ENCODE measurements at places on chromosomes 11 and 22.
A peak's percentile ranks its signal among the peaks of the same experiment; 100 is the strongest.

GRCh38 chr11:68014157-68014946, 4.2 kb downstream of the ALDH3B1 start:
- peak; percentile 98 for DNase-seq

GRCh38 chr22:35065796-35066218, at the start of gene ISX:
Gene ISX (plus strand): TSS chr22:35066158. CDS start chr22:35067088, 930 bp downstream.
- DNase-seq, result no peak

DNA sequence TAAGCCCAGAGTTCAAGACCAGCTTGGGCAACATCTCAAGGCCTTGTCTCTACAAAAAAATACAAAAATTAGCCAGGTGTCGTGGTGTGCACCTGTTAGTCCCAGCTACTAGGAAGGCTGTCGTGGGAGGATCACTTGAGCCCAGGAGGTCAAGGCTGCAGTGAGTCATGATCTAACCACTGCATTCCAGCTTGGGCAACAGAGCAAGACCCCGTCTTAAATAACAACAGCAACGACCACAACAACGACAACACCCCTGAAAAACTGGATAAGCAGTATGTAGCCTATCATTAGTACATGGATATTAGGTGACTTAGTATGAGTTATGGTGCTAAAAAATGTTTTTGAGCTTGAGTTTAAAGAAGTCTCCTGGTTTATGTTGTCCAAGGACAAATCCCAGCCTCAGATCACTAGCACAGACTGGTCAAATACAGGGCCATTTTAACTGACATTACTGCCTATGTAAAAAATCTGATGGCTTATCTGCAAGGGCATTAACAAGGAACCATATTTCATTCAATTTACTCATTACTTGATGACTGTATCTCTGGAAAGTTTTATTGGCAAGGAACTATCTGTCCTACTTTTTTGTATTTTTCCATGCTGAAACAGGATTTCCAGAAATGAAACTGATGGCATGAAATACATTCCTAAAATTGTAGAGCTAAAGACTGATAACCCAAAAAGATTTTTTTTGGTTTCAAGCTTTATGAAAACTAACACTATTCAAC, 23.4 kb downstream of the C2CD3 start:
- DNase-seq, result no peak

GRCh38 chr11:119438599-119438998, 15.6 kb upstream of the THY1 start:
- DNase-seq, result no peak

- DNase-seq, result no peak
Measured at GRCh38 chr11:95242845-95243605, 12.0 kb upstream of the SESN3 start.

Measured in H4 (cell line).